Fibroblast of skin of scalp (primary cell): ENCODE measurements at places on chromosomes 2 and 18.

GRCh38 chr18:67589325-67589724, 72.8 kb upstream of the DSEL start:
- no peak for DNase-seq

GRCh38 chr2:69138247-69138772, 125.3 kb downstream of the ANTXR1 start:
- peak; percentile 88 for DNase-seq

DNA sequence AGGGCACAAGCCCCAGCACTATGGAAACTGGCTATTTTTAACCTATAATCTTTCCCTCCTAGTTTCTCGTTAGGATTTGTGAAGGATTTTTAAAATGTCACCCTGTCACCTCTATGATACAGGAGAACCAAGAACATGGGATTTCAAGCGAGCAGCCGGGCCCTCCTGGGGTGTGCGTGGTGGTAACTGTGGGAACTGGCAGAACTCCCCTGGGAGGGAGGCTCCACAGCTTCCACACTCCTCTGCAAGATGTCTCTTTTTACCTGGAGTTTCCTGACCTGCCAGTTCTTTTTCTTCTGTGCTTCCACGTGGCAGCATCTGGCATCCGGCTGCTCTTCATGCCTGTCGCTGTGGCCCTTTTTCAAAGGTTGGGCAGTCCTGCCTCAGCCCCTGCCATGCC, 386.3 kb upstream of the MYT1L start:
- no peak for DNase-seq

DNA sequence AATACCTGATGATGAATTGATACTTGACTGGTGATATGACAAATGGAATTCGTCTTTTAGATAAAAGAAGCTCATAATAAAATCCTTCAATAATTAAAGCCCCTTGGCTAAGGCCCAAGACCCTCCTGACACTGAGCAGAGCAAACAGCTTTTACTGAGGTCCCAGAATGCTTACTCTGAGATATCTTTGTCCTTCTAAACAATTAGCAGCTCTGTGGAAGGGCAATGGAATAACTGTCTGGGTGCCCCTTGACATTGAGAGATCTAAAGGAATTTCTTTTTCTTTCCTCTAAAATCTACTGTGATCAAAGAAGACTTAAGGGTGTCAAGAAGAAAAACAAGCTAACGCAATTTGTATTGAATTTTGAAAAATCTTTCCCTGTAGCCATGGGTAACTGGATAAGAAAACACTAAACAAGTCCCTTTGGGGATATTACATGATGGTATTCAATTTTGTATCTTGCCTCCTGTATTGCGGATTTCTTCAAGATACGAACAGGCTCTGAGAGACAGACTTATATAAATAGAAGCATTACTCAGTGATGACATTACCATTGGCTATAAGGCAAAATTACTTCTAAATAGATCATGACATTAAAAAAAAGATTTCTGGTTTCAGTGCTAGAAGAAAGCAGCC, 128.8 kb downstream of the MREG start:
- DNase-seq = peak; percentile 79

DNA sequence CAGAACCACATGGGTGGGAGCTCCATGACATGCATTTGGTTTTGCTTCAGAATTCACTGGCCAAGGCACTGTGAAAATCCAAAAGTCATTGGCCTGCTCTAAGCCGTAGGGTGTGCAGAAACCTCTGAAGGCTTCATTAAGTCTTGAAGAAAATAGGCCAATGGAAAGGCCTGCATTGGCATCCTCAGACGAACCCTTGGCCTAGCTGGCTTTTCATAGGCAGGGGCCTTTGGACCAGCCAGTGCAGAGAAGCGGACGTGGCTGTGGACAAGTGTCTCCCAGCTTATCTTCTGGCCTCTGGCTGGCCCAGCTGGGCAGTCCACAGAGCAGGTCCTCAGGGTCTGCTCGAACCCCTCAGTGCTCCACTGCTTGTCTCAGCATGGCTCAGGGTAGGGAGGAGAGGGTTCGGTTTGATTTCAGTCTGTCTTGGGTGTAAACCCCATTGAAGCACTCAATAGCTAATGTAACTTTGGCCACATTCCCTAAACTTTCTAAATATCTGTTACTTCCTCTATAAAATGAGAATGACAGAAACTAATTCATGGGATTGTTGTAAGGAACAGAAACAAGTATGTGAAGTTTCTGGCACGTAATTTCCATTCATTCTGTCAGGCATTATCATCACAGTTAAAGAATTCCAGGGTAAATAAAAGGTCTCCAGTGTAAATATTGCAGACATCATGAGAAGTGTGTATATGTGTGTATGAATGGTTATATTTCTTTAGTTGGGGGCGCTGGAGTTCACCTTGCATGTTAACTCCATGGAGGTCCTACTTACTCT, 125.5 kb downstream of the TFCP2L1 start:
- no peak for DNase-seq
